Right renal pelvis (tissue), 4 donors: ENCODE measurements at places on chromosomes 7 and 10. TPM values are rescaled to one million over a fixed set of nuclear protein-coding genes. Genes with fewer than 3 reads are reported as not detected.

Gene NACAD
- 9.8 TPM for polyA plus RNA-seq

Gene PIP
- polyA plus RNA-seq = not detected

Gene TSPAN33
- 75.6 TPM for polyA plus RNA-seq

Gene STEAP1B
- 1.4 TPM for polyA plus RNA-seq

Gene ZNF853
- 16.4 TPM for polyA plus RNA-seq

Gene SPDYE5
- polyA plus RNA-seq = 1.9 TPM

Gene ST7
- polyA plus RNA-seq = 27.5 TPM

Gene GPR85
- 1.2 TPM for polyA plus RNA-seq

Gene SCART1
- 1.5 TPM for polyA plus RNA-seq

Gene DGKI
- polyA plus RNA-seq = 1.8 TPM

Gene PAX4
- polyA plus RNA-seq = not detected

Gene CCT6A
- polyA plus RNA-seq = 220 TPM

Gene NPSR1
- polyA plus RNA-seq = not detected

Gene EBLN1
- not detected for polyA plus RNA-seq

Gene FGL2
- polyA plus RNA-seq = 96.9 TPM

Gene HTR5A
- polyA plus RNA-seq = not detected

Gene SPDYE8
- polyA plus RNA-seq = 0.29 TPM

Gene GNGT1
- polyA plus RNA-seq = 0.11 TPM

Gene POLR1F
- polyA plus RNA-seq = 19.8 TPM

Gene BLVRA
- polyA plus RNA-seq = 55.4 TPM

Gene ADAMTS14
- 0.96 TPM for polyA plus RNA-seq

Gene ANKMY2
- 35.4 TPM for polyA plus RNA-seq

Gene LRRC18
- polyA plus RNA-seq = 0.18 TPM

Gene FLNC
- polyA plus RNA-seq = 14.2 TPM

Gene SUN3
- polyA plus RNA-seq = not detected
